NCI-H510A treated with DMSO at 0.1 percent for 48 hours (cell line): ENCODE measurements at places on chromosomes 11 and 22.

GRCh38 chr22:17109113-17109865, 11.9 kb downstream of the TMEM121B start:
- no peak for DNase-seq

- peak; percentile 21 for DNase-seq
Observed at GRCh38 chr22:24772493-24773220, 1.9 kb downstream of the PIWIL3 start.

DNA sequence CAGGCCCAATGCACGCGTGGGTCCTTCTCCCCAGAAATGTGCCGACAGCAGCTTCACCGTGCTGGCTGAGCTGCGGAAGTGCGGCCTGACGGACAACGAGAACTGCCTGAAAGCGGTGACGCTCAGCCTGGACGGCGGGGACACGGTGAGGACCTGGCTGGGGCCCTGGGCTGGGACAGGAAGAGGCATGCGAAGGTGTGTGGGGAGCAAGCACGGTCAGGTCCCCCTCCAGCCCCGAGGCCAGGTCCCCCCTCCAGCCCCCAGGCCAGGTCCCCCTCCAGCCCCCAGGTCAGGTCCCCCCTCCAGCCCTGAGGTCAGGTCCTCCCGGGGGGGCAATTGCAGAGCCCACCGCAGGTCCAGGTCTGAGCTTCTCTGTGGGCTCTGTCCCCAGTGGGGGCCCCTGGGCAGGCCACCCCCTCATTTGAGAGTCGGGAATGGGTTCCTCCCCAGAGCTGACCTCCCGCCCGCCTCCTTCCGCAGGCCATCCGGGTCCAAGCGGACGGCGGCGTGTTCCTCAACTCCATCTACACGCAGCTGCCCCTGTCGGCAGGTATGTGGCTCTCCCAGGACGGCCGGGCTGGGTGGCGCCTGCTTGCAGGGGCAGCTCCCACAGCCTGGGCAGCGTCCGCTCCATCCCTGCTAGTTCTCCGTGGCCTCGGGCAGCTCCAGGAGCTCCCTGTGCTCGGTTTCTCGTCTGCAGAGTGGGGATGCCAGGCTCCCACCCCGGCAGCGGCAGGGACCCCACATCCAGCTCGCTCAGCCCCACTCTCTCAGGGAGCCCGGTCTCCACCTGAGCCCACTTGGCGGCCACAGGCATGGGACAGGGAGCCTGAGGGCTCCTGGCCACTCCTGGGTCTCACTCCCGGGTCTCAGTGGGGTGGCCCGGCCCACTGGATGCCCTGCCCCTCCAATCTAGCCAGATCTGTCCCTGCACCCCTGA, 7.9 kb downstream of the MUC5B start:
- no peak for DNase-seq

- DNase-seq: no peak
Observed at GRCh38 chr22:17841836-17842235, 67.6 kb upstream of the BID start.

DNA sequence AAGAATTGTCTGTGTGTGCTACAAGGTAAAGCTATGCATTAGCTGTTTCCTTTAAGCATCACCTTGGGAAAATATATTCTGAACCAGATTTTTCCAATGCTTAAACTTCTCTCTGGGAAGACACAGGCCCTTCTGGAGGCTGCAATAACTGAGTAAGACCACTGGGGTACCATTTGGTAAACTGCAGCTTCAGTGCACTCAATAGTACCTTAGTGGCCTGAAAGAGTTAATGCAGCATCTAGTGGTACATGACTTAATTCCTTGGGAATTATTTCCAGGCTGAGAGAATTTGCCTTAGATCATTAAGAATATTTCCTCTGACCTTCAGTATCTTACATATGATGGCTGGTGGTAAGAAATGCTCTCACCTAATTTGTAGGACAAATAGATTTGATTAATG, 727.4 kb downstream of the DLG2 start:
- DNase-seq: no peak

DNA sequence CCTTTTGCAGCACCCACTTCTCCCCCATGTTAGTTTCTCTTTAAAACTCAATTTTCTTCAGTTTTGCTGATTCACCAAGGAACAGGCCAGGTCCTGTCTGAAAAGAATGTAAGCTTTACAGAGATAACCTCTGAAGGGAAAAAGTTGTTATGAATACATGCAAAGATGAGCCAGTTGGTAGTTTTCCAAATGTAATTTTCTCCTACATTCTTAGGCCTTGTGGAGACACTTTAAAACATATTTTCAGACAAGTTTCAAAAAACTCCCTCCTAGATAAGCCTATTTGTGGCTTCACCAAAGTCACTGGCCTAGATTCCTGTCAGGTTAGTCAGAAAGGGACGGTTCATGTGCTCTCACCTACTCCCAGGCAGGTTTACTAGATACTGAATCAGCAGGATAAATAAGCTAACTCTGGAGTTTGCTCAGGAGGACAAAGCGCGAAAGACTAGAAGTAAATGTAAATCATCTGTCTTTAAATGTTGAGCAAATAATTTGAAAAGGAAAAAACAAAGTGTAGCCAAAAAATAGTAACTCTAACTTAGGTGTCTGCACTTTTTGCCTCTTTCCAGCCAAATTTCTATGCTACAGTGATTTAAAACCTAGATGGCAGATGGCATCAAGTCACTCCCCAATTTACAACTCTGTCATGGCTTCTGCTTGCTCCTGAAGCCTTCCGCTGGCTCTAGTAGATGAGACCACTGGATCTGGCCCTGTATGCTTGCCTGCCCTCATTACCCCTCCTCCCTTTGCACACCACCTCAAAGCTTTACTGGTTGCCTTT, 4.9 kb upstream of the ATP6V1E1 start:
- no peak for DNase-seq

GRCh38 chr11:68467201-68467834, 6.8 kb downstream of the PPP6R3 start:
- no peak for DNase-seq

GRCh38 chr22:23626286-23626975, 5.7 kb downstream of the DRICH1 start:
- DNase-seq: no peak

- no peak for DNase-seq
Observed at GRCh38 chr11:69716891-69717747, 13.3 kb upstream of the FGF19 start.
